ENCODE measurements at places on chromosomes 4 and X. TPM values are rescaled to one million over a fixed set of nuclear protein-coding genes. Genes with fewer than 3 reads are reported as not detected.

The IL1RAPL1 gene
- total RNA-seq = not detected

The MAGEB10 gene
- not detected for total RNA-seq

The ARAP2 gene
- total RNA-seq = 0.32 TPM

The EGF gene
- 12.1 TPM for total RNA-seq

GRCh38 chrX:72125331-72126047 is 6.2 kb downstream of the RTL5 start:
- H3K4me3 ChIP-seq = no peak overlapping the region
- no peak for DNase-seq
- H3K36me3 ChIP-seq = no peaks in the 10 kb centered on the region
- H3K27ac ChIP-seq = peak overlapping the region; percentile 21
- H3K27me3 ChIP-seq = no peaks in the 10 kb centered on the region
- H3K4me1 ChIP-seq = peaks cover 3% of the 10 kb centered on the region

GRCh38 chr4:89298788-89299152 is 8.8 kb downstream of the GPRIN3 start:
- no peaks in the 10 kb centered on the region for H3K27me3 ChIP-seq
- no peak overlapping the region for H3K4me3 ChIP-seq
- DNase-seq = no peak
- H3K4me1 ChIP-seq = no peaks in the 10 kb centered on the region
- H3K27ac ChIP-seq = no peak overlapping the region

GRCh38 chrX:29903360-29903759 is 312.0 kb upstream of the MAGEB2 start:
- no peak overlapping the region for H3K27ac ChIP-seq
- H3K4me3 ChIP-seq = no peak overlapping the region
- no peak for DNase-seq
- H3K36me3 ChIP-seq = no peaks in the 10 kb centered on the region
- H3K27me3 ChIP-seq = no peaks in the 10 kb centered on the region

DNA sequence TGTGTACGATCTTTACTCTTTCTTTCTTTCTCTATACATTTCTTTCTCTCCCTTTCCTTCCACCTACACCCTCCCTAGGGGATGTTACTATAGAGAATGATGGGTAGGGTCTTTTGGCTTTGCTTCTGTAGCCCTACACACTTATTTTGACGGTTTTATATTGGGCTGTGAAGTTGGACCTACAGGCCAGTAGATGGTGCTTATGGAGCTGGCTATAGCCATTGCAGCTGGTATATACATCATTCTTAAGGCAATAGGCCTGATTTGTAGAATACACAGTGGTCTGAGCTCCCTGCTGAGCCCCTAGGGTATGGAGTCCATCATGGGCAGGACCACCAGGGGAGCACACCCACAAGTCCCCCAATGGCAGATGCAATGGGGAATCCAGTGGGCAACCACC is 1869.7 kb downstream of the STIM2 start:
- no peaks in the 10 kb centered on the region for H3K4me1 ChIP-seq
- no peaks in the 10 kb centered on the region for H3K27me3 ChIP-seq
- no peak overlapping the region for H3K27ac ChIP-seq
- DNase-seq = no peak
- H3K36me3 ChIP-seq = no peaks in the 10 kb centered on the region

DNA sequence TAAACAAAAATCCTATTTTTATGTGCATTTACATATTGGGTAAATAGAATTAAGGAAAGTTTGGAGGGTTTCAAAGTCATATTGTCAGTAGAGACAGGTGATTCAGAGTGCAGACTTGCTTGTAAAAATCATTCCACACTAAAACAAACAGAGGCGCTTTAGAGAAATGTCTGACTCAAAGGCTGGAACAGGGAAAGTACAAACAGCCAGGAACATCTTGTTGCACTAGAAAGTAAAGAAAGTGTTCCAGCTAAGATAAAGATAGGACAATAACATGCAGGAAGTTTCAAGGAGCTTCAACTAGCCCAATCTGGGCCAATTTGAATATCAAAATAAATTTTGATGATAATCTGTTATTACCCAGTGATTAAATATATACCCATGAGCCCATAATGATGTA is 16.4 kb upstream of the NUDT10 start:
- no peaks in the 10 kb centered on the region for H3K4me1 ChIP-seq
- H3K27ac ChIP-seq = no peak overlapping the region
- no peak overlapping the region for H3K4me3 ChIP-seq
- H3K27me3 ChIP-seq = no peaks in the 10 kb centered on the region

DNA sequence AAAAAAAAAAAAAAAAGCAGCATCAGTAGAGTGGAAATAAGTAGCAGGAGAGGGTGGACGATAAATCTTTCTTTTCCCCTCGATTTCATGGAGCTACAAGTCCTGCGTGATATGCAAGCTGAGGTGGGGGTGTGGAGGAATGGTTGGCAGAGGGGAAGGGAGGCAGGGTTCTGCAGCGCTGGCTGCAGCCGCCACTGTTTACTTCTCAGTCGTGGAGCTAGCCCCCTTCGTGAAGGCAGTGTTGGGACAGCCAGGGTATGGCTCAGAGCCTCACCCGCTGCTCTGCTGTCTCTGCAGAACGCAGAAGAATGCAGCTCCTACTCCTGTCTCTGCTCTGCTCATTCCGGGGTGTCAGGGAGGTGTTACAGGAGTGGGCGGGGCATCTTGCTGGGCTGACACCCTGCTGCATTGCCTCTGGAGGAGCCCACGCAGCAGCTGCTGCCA is 140.6 kb downstream of the GPM6A start:
- no peaks in the 10 kb centered on the region for H3K36me3 ChIP-seq
- H3K27me3 ChIP-seq = no peaks in the 10 kb centered on the region
- no peak for DNase-seq
- H3K4me1 ChIP-seq = no peaks in the 10 kb centered on the region
- no peak overlapping the region for H3K27ac ChIP-seq
- H3K4me3 ChIP-seq = no peak overlapping the region

GRCh38 chrX:68669094-68669860 is 21.8 kb downstream of the STARD8 start:
- peaks cover 3% of the 10 kb centered on the region for H3K4me1 ChIP-seq
- peak; percentile 48 for DNase-seq
- no peak overlapping the region for H3K4me3 ChIP-seq
- H3K27ac ChIP-seq = no peak overlapping the region
- H3K36me3 ChIP-seq = no peaks in the 10 kb centered on the region
- H3K27me3 ChIP-seq = no peaks in the 10 kb centered on the region

DNA sequence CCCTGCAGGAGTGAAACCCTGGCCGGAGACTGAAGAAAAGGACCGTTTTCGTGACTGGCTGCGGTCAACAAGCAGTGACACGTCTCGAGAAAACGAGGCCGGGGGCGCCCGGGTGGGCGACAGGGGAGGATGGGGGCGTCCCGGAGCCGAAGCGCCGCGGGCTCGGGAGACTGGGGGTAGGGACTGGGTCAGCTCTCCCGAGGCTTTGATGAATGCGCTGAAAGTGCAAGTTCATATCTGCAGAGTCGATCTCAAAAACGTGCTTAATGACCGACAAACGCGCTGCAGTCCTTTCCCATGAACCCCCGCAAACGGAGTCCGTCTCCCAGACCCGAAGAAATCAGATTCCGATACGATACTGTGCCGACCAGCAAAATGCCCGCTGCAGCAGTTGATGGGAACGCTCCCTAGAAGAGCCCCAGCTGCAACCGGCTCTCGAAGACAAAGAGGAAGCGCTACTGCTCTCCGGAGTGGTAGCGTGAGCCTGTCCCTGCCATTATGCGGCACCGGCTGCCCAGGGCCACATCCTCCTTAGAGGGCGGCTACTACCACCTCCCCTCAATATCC is 806 bp upstream of the CD99L2 start:
- no peaks in the 10 kb centered on the region for H3K36me3 ChIP-seq
- peak; percentile 13 for DNase-seq
- peak overlapping the region; percentile 92 for H3K27ac ChIP-seq
- H3K27me3 ChIP-seq = no peaks in the 10 kb centered on the region
- peaks cover 4% of the 10 kb centered on the region for H3K4me1 ChIP-seq

- no peaks in the 10 kb centered on the region for H3K4me1 ChIP-seq
- no peaks in the 10 kb centered on the region for H3K27me3 ChIP-seq
- H3K27ac ChIP-seq = no peak overlapping the region
- H3K36me3 ChIP-seq = no peaks in the 10 kb centered on the region
- H3K4me3 ChIP-seq = no peak overlapping the region
These were observed 102.0 kb downstream of the RTL5 start for GRCh38 chrX:72029483-72030411.

DNA sequence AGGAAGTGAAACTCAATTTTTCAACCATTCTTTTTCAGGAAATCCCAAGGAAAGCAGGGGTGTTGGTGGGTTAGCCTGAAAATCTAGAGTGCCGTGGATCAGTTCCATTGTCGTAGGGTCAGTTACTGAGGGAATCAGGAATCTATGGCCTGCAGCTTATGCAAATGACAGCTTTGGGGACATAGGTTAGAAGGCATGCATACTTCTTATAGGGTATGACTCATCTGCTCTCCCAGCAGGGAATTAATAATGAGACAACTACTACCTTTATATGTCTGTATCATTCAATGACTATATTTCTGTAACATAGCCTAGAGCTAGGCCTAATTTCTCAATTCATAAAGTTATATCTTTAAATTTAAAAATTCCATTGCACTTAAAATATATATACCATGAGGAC is 36.6 kb downstream of the ZNF41 start:
- DNase-seq = no peak
- H3K36me3 ChIP-seq = no peaks in the 10 kb centered on the region
- no peaks in the 10 kb centered on the region for H3K4me1 ChIP-seq
- H3K27ac ChIP-seq = no peak overlapping the region

Measured in gastrocnemius medialis (tissue), 4 donors.